ENCODE measurements at places on chromosomes 11 and 22.

- DNase-seq, result no peak
Observed at GRCh38 chr22:39514373-39514973, 5.9 kb upstream of the ATF4 start.

DNA sequence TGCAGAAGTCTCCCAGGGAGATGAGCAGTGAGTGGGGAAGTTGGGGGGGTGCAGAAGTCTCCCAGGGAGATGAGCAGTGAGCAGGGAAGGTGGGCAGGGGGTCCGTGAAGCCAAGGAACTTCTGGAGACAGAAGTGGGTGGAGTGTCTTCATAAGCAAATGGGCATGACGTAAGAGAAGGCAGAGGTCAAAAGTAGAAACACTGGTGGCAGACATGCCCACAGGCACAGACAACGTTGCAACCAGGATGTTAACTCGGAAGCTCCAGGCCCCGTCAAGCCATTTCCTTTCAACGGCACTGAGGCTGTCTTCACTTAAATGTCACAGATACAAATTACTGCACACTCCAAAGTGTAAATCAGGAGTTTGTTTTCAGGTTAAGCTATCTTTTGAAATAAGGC is 186.1 kb downstream of the SHANK2 start:
- DNase-seq, result no peak

- DNase-seq, result no peak
Observed at GRCh38 chr11:13776134-13776815, 107.8 kb downstream of the FAR1 start.

GRCh38 chr11:44661311-44661717 is 65.4 kb upstream of the TSPAN18 start:
- DNase-seq, result no peak

GRCh38 chr22:41582694-41583093 is 6.9 kb downstream of the PMM1 start:
- no peak for DNase-seq

GRCh38 chr11:6563121-6563619 is 40.2 kb downstream of the RRP8 start:
- no peak for DNase-seq

DNA sequence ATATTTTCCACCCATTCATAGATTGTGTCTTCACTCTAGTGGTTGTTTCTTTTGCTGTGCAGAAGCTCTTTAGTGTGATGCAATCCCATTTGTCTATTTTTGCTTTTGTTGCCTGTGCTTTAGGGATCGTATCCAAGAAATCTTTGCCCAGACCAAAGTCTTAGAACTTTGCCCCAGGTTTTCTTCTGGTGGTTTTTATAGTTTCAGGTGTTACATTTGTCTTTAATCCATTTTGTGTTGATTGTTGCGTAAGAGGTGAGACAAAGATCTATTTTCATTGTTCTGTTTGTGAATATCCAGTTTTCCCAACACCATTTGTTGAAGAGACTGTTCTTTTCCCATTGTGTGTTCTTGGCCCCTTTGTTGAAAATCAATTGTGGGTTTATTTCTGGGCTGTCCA is 6.4 kb downstream of the IL10RA start:
- DNase-seq, result no peak

- no peak for DNase-seq
Observed at GRCh38 chr11:115469361-115469760, 34.9 kb downstream of the CADM1 start.

DNA sequence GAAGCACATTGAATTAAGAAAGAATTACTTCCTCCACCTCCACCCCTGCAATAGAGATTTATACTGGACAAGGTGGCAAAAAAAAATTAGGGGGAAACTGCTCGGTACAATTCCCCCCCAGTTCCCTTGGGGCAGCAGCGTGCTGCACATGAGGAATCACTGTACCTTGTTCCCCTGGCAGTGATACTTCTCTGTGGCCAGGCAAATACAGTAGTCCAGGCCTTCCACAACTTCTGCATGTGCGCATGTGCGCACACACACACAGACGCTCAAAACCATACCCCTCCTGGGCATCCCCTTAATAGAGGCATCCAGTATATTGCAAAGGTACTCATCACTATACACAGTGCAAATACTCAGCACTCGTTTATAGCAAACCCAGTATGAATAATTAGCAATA is 68.9 kb downstream of the ARFGAP2 start:
- DNase-seq, result no peak

DNA sequence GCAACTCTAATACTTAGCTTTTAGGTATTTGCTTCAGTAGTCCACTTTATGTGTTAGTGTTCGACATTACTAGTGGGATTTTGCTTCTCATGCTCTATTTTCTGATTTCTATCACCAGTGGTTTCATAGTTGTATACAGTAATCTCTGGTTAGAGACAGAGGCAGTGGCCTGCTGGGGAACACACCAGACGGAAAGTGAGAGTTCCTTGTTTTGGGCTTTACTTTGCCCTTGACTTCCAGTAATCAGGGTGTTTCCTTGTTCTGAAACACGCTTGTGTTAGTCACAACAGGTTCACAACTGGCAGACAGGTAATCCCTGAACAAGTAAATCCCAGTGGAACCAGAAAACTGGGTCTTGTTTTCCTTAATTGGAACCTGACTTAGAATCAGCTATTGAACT is 56.0 kb downstream of the PACS1 start:
- no peak for DNase-seq

- DNase-seq, result no peak
Observed at GRCh38 chr11:68857037-68857586, 15.4 kb upstream of the CPT1A start.

DNA sequence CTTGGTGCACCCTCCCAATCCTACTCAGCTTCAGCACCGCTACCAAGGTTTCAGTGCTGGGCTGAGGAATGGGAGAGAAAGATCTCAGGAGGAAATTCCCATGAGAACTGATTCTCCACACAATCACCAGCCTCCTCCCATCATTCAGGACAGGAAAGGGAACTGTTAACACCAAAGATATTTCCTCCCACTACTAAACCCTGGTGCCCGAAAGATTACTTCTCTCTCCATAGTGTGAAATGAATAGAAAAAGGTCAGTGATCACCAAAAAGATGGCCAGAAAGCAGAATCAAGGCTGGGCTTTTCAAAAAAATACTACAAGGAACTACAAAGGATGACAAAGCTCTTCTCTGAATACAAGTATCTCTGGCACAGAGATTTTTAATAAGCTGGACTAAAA is 26.1 kb downstream of the TCIRG1 start:
- no peak for DNase-seq

GRCh38 chr11:102260241-102260640 is 57.0 kb upstream of the BIRC3 start:
- DNase-seq, result no peak

DNA sequence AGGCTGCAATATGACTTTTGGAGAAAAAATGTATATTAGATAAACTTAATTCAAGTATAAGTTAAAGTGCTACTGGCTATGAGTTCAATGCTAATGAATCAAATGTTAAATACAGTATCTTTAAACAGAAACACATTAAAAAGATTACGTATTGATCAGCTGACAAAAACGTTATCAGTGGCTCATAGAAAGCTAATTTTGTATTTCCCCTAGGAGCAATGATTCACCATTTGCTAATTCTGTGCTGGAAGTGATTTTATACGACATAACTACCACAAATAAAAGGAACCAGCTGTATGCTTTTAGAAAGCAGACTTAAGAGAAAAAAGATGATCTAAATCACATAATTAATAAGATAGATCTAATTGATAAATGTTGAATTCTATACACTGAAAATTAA is 43.6 kb downstream of the MRE11 start:
- DNase-seq, result no peak

DNA sequence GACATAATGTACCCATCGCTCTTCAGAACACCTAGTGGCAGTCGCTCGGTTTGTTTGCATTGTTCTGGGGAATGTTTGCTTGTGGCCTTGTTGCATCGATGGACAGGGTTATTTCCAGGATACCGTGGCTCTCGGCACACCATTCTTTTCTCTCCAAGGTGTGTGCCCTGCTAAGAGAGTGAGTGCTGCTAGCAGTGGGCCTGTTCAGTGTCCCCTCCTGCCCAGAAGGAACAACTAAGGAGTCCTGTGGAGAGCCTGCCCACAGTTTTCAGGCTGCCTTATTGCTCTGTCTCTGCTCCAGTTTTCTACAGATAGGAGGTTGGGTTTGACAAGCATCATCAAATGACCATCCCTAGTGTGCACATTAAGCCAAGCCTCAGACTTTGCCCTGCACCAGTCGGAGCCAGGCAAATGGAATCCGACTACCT is 1.4 kb downstream of the CRY2 start:
- no peak for DNase-seq

DNA sequence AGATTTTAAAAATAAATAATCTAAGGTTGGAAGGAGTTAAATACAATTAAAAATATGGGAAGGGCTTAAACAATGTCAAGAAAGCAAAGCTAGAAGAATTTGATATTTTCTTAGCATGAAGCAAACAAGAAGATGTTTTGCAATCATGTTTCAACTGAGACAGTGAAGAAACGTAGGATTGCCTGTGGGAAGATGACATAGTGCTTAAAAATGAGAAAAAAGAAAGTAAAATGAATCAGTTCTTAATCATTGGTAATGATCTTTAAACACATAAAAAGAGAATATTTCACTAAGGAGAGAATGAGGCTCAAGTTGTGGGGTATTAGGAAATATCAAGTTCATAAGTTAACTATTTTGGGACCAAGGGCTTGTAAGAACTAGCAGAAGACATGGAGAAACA is 855.0 kb downstream of the METTL15 start:
- DNase-seq, result no peak

- DNase-seq, result no peak
Observed at GRCh38 chr22:20638507-20638870, 131.1 kb downstream of the MED15 start.

- DNase-seq, result no peak
Observed at GRCh38 chr11:104891135-104891534, 7.1 kb downstream of the CASP12 start.

DNA sequence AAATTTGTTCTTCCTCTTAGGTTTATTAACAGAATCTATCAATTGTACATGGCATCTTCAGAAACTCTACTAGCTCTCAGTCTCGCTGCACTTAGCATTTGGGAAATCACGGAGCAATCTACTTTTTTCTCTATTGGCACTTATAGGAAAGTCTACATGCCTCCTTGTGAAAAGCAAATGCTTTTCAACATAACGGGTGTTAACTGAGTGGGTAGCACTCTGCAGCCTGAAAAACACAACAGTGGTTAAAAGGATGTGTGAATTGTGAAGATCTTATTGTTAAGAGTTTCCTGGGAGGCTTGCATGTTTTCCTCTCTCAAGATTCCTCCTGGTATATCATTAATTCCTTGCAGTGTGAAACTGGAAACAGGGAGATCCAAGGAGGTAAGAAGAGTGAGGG is 204.2 kb upstream of the SESN3 start:
- no peak for DNase-seq

- DNase-seq, result no peak
Observed at GRCh38 chr11:12282676-12283075, 94.7 kb upstream of the PARVA start.
